ENCODE measurements at places on chromosomes 7 and 10.

DNA sequence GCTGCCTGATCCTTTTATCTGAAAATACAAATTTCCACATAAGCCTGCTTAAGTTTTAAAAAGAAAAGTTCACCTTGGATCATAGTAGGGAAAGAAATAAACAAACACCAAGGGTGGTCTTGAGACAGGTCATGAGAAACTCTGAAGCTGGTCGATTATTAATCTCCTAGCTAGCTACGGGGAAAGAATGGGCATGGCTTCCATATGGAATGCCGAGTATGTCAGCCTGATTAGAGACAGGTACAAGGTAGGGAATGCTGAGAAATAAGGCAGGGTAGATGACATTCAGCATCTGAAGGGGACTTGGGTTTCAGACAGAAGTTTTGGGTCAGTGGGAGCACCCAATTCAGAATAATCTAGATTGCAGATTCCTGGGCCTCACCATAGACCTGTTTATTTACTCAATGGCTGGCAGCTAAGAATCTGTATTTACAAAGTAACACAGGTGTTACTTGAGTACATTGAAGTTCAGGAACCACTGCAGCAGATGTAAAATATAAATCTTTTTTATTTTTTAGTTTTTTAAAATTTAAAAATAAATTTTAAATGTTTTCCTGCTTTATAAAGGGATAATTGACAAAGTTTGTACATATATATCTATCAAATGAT is 49.0 kb downstream of the SCIN start:
- no peak for DNase-seq

DNA sequence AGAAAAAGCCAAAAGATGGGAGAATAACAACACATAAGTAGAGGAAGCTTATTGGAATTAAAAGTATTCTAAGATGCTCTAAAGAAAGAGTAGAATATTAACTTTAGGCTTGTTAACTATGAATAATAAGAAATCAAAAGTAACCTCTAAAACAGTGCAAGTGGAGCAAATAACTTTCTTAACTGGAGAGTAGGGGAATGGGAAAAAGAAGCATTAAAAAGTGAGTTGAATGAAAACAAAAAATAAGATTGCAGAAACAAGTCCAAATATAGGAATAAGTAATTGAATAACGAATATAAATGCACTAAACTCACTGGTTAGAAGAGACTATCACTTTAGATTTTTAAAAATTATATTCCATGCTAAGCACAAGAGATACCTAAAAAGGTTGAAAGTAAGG is 63.9 kb downstream of the HECTD2 start:
- no peak for DNase-seq

GRCh38 chr10:18351421-18351820 is 211.2 kb downstream of the CACNB2 start:
- DNase-seq: no peak

DNA sequence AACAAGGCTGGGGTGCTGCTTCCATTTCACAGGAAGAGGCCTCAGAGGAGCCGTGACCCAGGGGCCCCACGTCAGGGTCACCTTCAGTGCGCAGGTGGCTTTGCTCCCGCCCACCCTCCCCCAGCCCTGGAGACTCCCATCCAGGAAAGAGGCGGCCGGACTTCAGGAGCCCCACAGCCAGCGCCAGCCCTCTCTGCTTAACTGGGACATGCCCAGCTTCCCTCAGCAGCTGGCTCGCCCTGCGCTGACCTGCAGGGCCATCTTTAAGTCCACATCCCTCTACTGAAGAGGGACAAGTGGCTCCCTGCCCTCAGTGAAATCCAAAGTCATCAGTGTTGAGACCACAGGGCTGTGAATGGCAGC is 141.9 kb upstream of the PPP2R2D start:
- DNase-seq: no peak

DNA sequence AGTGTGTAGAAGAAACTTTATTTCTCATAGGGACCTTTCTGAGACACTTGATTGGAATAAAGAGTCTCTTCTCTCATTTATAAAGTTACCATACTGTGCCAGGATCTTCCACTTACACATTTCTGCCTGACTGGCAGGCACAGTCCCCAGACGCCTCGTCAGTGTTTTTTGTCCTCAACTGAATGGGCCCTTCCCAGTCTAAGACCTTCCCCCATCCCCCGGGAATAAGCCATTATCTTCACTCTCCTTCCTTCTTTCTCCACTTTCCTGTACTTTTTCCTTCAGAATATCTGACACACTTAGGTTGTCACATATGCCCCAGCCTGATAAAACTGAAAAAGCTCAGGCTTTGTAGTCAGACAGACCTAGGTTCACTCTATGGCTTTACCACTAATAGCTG is 35.3 kb upstream of the KCNIP2 start:
- DNase-seq: no peak

DNA sequence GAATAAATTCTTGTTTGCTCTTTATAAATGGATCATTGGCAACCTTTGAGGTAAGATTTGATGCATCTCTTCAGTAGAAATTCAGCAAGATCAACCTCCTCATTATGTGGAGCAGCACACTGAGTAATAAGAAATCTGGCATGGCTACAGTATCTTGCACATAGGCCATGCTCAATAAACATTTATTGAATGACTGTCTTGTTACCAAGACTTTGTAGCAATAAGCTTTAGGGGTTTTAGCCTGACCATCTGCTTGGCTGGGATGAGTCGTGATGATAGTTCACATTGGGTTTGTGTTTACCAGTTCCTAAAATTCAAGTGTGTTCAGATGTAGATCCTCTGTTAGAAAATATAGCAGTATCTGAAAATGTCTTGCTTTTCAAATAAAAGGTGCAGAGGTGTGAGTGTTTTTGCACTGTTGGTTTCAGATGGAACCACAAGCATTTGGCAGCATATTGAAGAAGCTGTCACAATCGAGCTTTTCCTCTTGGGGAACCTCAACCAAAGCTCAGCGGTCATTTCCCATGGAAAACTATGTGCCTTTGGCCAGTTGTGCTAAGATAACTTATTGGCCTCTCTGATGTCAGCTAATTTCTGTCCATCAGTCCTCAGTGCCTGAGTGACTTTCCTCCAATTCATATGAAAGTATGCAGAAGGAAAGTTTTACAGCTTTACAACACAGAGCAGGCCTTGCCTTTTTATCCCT is 442.6 kb downstream of the GFRA1 start:
- DNase-seq: no peak

GRCh38 chr7:143492043-143492471 is 14.4 kb downstream of the TAS2R41 start:
- DNase-seq: peak; percentile 46

GRCh38 chr10:74361678-74362077 is 210.7 kb downstream of the ADK start:
- DNase-seq: no peak

DNA sequence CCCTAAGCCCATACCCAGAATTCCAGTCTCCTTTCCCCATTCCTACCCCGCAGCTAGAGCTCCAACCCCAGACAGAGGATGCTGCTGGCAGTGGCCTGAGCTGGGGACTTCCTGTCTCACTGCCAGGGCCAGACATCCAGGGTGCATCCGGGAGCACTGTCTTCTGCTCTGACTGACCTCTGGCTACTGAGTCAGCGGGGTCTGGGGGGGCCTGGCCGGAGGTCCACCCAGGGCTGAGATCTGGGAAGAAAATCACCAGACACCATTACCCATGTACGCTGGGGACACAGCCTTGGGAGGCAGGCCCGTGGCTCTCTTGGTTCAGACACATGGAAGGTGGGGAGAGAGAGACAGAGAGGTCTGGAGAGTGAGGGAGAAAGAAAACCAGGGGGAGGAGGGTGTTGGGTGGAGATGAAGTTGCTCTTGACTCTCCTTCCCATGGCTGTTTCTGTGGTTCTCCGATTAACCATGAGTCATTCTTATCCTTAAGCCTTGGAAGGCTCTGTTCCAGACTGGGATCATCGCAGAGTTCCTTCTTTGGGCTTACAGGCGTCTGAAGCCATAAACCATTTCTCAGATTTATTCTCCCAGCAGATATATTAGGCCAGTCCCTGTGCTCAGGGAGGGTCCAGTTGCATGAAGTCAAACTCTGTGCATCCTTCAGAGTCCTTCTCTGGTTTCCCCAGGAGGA is 23.6 kb downstream of the TSPAN15 start:
- DNase-seq: no peak

GRCh38 chr7:134546955-134547354 is 2.0 kb upstream of the AKR1B15 start:
- DNase-seq: no peak

GRCh38 chr7:117302396-117302795 is 20.5 kb downstream of the WNT2 start:
- no peak for DNase-seq

- DNase-seq: no peak
These were observed 24.0 kb downstream of the OSBPL3 start for GRCh38 chr7:24956021-24956420.

DNA sequence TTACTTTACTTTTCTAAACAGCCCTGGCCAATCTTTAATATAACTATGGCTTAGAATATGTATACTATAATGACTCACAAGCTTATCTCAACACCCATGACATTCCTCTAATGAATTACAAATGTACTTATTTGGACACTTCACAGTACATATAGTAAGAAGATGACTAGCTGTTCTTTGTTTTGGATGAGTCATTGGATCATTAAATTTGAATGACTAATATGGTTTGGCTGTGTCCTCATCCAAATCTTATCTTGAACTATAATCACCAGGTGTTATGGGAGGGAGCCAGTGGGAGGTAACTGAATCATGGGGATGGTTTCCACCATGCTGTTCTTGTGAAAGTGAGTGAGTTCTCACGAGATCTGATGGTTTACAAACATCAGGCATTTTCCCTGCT is 807.5 kb upstream of the SORCS1 start:
- DNase-seq: no peak

GRCh38 chr7:17807242-17807641 is 133.1 kb downstream of the SNX13 start:
- peak; percentile 62 for DNase-seq

- no peak for DNase-seq
These were observed 77.8 kb upstream of the SH2B2 start for GRCh38 chr7:102208826-102209225.

DNA sequence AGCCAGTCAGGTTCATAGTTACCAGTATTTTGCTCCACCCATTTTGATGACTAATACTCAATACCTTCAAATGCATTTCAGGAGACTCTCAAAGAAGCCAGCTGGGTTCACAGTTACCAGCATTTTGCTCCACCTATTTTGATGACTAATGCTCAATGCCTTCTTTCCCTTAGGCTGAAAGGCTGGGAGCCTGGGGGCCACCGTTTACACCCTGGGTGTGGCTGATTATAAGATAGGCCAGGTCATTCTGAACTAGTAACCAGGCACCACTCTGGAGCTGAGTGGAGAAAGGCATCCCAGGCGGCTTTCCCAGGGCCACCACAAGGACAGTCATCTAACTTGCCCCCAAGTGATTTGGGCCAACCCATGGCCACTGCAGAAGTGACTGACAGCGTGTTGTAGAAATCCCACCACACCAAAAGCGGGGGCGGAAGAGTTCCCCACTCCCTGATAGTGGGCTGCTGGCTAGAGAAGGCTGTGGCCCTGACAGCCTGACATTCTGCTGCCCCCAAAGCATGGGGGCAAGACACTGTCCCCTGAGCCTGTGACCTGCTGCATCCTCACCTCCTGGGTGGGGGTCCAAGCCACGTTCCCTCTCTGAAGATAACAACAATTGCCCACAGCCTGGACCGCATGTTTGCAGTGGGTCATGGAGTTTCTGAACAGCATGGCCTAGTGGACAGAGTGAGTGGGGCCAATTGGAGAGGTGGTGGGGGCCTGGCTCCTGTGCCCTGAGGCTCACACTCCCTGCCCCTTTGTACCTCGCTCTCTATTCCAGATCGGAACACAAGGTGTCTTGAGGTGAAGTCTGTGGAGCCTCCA is 23.0 kb upstream of the ZNF488 start:
- peak; percentile 61 for DNase-seq

DNA sequence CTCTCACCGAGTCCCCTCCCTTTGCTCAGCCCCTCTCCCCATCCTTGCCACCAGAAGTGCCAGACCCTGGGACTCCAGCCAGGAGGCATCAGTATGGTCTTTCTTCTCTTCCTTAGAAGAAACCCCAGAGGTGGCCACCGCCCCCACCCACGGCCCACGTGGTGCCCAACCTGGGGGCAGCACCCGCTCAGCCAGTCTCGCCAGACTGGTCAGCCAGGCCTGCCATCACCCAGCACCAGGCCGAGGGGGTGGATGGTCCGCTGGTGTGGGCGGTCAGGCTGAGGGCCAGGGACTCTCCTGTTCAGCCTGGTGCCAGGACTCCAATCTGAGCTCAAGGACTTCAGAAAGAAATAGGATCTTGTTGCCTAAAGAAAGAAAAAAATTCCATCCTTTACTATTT is 5.8 kb upstream of the CLDN4 start:
- no peak for DNase-seq

DNA sequence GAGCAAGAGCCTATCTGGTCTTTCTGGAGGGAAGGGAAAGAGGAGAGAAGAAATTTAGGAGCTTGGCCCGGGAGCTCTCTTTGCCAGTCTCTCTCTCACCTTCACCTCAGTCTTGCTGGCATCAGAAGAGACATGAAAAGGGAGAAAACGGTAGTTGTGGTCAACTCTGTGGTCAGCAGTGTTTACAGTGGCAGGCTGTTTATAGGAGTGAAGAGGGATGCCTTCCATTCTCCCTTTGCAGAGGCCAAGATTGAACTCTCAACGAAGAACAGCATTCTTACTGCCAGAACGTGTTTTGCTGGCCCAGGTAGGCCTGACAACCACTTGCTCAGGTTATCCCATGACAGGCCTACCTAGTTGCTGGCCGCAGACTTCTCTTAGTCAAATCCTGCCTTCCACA is 133.3 kb downstream of the CCDC3 start:
- no peak for DNase-seq

- DNase-seq: no peak
These were observed 59.4 kb downstream of the MAD1L1 start for GRCh38 chr7:2173189-2173827.

DNA sequence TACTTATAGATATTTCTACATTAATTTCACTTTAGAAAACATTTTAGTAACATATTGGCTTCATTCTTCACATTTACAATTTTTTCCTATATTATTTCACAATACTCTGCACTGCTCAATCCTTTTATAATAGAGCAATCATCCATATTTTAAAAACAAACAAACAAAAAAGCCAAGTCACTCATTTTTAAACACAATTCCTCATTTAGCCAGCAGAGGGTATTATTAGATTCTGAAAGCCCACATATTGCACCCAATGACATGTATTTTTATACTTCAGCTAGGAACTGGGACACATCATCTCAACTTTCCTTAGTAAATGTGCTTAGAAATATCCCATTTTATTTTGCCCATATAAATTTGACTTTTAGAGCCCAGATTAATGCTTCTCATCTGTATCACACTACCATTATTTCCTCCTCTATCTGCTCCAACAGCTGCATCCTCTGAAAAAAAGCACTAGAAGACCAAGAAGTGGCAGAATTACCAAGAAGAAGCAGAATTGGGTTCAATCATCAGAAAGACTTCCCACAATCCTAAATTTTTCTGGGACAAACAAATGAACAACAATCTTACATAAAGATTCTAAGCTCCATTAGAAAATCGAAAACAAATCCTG is 29.5 kb downstream of the CTNNA3 start:
- peak; percentile 59 for DNase-seq

Measured in hematopoietic multipotent progenitor cell treated with erythropoietin and hydrocortisone succinate and interleukin-3 and kit ligand, for 4 days (in vitro differentiated cells).